ENCODE measurements at places on chromosomes 2 and 18.

- DNase-seq: no peak
These were observed 930.3 kb downstream of the SUCLG1 start for GRCh38 chr2:83528767-83529166.

DNA sequence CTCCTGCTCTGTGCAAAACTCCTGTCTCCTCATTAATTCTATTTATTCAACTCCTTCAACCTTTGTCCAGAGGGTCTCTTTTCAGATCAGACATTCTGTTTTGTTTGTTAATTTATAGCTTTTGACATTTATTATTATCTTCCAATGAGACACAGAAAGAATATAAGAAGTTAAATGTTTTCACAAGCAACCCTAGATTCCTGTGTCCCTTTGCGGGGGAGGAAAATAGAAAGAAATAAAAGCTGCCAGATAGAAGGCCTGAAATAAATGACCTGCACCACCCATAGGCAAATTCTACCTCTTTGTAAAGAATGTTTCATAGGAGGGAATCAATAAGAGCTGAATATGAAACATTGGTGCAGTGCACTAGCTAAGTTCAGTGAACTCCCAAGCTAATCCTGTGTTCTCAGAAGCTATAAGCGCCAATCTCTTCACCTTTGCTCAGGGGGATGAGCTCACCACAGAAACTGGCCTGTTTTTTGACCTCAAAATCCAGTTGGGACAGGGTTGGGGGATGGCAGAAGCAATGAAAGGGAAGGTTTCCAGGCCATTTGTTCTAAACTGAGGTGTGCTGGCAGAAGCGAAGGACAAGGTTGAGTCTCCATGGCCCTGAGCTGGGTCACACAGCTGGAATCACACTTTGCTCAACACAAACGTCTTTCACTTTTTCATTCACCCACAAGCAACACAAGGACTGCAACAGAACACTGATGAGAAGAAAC lies 258.6 kb downstream of the NRXN1 start:
- DNase-seq: no peak

GRCh38 chr2:239392688-239393387 lies 8.0 kb downstream of the HDAC4 start:
- no peak for DNase-seq

- DNase-seq: no peak
These were observed 173.3 kb upstream of the NT5C1B start for GRCh38 chr2:18762667-18763066.

- no peak for DNase-seq
These were observed 40.1 kb downstream of the RTN4 start for GRCh38 chr2:55010149-55010591.

DNA sequence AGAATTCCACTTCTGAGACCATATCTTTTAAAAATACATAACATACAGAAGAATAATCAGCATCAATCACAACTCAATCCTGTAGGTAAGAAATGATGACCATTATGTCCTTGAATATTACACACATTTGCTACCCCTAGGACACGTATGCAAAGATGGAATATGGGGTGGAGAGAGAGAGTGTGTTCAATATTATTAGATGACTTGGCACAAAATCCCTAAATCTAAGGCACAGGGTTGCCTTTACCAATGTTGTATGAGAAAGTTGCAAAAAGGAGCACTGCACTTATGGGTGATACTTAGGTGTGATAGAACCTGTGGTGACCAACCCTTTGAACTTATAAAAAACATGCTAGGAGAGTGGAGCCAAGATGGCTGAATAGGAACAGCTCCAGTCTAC lies 326.2 kb upstream of the FSHR start:
- no peak for DNase-seq

DNA sequence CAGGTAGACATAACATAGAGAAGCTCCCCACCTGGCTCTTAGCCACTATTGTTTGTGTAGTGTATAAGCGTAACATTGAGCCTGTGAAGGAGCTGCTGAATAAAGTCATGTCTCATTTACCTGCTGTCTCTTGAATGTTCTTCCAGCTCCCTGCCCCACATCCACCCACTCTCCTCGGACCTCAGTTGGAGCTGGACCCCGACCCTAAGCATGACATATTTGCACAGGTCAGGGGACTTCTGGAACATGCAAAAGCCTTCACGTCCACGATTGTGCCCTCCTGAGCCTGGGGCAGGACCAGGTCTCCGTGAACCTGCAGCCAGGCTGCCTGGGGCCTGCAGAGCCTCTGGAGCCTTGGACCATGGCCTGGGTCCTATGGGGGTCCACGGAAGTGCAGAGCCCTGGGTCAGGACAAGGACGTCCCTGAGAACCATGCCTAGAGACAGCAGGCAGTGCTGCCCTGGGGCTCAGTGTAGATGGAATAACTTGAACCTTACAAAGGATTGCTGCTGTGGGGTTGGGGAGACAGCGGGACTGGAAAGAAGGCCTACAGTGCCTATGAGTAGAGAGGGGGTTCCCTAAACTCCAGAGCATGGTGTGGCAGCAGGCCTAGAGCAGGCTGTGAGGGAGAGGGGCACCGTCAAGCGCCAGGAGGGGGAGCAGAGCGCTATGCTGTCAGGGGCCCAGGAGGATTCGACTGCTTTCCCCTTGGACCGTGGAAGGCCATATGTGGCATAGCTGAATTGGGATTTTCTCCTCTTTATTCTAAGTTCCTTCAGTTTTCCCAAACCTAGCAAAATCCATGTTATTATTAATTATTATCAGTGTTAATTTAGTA lies 99.9 kb upstream of the ZNF236 start:
- DNase-seq: no peak

DNA sequence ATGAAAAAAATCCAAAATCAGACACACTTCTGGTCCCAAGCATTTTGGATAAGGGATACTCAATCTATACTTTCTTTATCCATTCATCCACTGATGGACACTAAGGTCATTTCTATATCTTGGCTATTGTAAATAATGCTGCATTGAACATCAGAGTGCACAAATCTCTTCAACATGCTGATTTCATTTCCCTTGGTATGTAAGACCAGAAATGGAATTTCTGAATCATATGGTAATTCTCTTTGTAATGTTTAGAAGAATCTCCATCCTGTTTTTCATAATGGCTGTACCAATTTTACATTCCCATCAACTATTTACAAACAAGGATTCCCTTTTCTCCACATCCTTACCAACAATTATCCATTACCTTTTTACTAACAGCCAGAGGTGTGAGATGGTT lies 33.7 kb upstream of the MCM6 start:
- no peak for DNase-seq

DNA sequence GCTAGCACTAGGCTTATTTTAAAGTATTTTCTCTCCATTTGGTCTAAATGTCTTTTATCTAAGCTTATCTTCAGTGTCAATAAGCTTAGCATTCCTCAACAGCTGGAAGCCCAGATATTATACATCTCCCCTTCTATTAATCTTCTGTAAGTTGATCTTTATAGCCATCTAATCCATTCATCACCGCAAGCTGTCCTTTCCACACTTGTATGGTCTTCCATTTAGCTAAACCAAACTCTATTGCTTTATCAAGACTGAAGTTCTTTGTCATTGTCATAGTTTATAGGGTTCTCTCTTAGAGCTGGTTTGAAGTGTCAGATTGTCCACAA lies 101.3 kb upstream of the GPR45 start:
- DNase-seq: no peak

GRCh38 chr2:26970928-26971627 lies 641 bp downstream of the MAPRE3 start:
- no peak for DNase-seq

DNA sequence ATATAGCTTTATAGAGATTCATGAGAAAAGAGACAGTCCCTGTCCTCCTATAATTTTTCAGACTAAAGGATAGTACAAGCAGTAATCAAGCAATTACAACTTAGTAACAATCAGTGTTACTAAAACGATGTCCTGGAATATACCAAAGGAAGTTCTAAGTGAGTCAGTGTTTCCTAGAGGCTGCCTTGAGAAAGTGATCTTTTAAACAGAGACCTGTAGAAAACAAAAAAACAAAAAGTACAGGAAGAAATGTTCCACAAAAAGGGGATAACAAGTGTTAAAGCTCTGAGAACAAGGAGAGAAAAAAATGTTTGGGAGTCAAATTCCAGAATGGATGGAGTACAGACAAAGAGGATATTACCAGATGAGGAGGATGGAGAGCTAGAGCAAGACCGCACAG lies 556.4 kb downstream of the ERBB4 start:
- DNase-seq: no peak

- no peak for DNase-seq
These were observed 5.1 kb downstream of the SCG2 start for GRCh38 chr2:223597076-223597475.

GRCh38 chr2:38876407-38876806 lies 631 bp downstream of the MORN2 start:
- DNase-seq: no peak

GRCh38 chr2:193428336-193428818 lies 1233.6 kb upstream of the TMEFF2 start:
- no peak for DNase-seq

GRCh38 chr2:171652416-171652785 lies 34.9 kb upstream of the DYNC1I2 start:
- DNase-seq: no peak

DNA sequence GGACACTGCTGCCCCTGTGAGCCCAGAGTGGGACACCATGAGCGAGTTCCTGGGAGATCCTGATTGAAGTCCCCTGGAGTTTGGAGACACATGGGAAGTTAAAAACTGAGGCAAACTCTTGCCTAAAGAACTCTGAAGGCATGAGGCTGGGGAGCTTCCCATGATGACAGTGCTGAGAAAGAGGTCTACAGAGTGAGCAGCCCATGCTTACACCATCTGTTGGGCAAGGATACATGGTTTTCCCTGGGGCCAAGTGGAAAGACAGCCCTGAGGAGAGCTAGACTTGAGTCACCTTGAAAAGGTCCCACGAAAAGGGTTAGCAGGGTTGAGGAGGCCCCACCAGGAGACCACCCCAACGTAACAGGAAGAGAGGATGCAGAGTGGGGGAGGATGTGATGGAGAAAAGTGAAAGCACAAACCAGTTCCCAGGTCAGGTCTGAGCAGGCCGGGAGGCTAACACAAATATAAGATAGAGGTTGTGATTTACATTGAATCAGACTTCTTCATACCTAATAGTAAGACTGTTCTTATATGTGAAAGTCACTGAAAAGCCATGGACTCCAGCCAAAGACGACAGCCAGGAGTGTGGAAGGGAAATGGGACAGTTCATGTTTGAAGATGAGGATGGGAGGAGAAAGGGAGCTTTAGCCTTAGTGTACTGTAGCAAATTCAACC lies 13.5 kb upstream of the FEZ2 start:
- DNase-seq: no peak

DNA sequence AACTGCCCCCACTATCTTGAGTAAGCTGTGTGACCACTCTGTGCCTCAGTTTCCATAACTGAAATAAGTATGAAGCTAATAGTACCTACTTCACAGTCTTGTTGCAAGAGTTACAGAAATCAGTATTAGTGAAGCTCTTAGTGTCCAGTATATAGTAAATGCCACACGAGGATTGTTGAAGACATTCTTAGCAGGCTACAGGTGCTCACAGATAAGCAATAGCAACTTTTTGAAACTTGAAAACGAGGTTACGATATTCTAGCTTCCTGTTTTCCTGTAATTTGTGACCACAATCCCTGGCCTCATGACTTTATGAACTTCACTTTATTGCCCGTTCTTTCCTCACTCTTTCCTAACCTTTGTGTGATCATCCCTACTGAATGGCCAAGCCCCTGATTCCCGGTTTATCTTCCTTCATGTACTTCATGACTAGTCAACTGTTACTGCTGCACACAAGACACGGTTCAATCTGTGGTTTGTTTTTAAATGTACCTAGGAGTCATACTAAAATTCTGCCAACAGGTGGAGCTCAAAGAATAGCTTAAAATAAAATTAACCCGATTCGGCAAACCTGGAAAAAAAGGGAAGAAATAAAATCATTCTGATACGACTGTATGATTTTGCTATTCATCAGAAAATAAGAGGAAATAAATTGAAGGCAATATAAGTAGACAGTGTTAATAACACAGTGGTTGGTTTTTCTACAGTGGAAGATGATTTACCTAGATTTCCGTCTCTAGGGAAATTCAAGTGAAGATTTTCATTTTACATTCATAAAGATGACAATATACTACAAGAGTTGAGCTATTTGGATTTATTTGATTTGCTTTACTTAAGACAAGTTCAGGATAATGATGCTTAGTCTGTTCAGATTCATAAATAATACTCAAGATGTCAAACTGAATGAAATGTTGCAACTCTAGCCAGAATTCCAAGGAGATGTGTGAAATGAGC lies 38.1 kb upstream of the STAT1 start:
- DNase-seq: no peak

GRCh38 chr18:12256951-12257350 lies 2.8 kb downstream of the CIDEA start:
- no peak for DNase-seq

- no peak for DNase-seq
These were observed 294.9 kb upstream of the STON1 start for GRCh38 chr2:48235076-48235475.

DNA sequence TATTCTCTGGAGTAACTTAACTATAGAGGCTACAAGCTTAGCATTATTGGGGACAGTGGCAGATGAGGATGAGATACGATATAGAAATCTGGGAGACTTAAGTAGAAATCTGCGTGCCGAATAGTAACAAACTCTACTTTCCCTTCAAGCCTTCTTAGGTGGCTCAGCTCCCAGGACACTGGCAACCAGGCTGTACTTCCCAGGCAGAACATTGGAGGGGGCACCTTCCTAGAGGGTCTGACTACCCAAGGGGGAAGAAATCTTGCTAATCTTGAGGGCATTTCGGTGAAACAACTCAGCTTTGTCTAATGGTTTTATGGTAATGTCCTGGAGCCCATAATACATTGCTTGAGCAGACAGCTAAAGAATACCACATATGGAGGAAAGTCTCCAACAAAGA lies 126.2 kb upstream of the DTNA start:
- DNase-seq: no peak

GRCh38 chr2:20572221-20572620 lies 78.7 kb downstream of the HS1BP3 start:
- DNase-seq: no peak

GRCh38 chr2:120735746-120736170 lies at the start of gene GLI2:
GLI2 (plus strand) TSS chr2:120735868; CDS start chr2:120797321, 61,453 bp downstream.
- no peak for DNase-seq
